Stimulated activated CD4-positive, alpha-beta T cell treated with anti-CD3 and anti-CD28 coated beads, Interleukin-15, amount 100 ng/mL, for 1 hour (primary cell): ENCODE measurements at places on chromosomes 2 and 18.

GRCh38 chr2:46195819-46196218 lies 101.4 kb upstream of the EPAS1 start:
- DNase-seq: no peak

GRCh38 chr2:229003256-229003655 lies 267.8 kb downstream of the PID1 start:
- DNase-seq: no peak

- DNase-seq: no peak
These were observed 98.7 kb upstream of the VWC2L start for GRCh38 chr2:214311931-214312749.

DNA sequence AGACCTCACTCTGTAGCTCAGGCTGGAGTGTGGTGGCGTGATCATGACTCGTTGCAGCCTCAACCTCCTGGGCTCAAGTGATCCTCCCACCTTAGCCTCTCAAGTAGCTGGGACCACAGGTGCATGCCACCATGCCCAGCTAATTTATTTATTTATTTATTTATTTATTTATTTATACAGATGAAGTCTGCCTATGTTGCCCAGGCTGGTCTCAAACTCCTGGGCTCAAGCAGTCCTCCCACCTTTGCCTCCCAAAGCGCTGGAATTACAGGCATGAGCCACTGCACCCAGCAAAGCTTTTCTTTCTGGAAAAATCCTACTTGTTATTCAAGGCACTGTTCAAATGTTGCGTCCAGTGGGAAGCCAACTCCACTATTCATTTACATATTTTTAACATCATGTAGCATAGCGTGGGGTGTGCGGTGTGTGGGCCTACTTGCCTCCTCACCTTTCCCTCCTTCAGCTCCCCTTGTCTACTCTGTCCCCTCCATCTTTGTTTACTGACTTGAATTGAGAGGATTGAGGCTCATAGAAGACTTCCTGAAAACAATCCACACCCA lies 6.8 kb upstream of the RHOB start:
- DNase-seq: no peak

DNA sequence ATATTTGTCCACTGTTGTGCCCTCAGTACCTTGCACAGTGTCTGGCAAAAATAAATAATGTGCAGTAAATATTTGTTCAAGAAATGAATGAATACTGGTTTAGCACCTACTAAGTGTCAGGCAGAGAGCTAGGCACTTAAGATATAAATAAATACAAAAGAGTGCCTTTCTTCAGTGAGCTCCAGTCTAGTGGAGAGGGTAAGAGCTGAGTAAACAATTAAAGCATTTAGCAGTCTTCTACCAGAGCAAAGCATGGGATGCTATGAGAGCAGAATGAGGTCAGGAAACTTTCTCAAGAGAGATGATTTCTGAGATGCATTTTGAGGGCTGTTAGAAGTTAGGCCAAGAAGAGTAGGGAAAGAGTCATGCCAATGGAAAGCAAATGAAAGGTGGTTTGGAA lies 314.7 kb downstream of the DSC3 start:
- no peak for DNase-seq

- no peak for DNase-seq
These were observed 32.1 kb upstream of the TTC39C start for GRCh38 chr18:23982155-23983079.

DNA sequence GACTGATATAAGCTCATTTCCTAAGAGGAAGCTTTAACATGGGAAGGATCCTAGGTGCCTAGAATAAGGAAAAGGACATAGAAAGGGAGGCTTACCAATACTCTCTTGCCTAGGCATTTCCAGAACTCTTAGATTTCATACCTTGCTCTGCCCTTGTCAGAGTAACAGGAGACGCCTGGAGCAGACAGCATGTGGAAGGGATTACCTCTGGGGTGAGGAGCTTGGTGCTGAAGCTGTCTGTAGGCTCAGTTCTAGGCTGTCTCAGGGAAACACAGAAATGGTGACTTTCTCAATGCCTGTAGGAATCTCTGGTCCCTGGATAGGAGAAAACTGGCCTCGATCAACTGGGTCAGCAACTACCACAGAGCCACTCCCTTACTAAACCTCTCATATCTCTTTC lies 150.0 kb downstream of the SLC4A3 start:
- no peak for DNase-seq

DNA sequence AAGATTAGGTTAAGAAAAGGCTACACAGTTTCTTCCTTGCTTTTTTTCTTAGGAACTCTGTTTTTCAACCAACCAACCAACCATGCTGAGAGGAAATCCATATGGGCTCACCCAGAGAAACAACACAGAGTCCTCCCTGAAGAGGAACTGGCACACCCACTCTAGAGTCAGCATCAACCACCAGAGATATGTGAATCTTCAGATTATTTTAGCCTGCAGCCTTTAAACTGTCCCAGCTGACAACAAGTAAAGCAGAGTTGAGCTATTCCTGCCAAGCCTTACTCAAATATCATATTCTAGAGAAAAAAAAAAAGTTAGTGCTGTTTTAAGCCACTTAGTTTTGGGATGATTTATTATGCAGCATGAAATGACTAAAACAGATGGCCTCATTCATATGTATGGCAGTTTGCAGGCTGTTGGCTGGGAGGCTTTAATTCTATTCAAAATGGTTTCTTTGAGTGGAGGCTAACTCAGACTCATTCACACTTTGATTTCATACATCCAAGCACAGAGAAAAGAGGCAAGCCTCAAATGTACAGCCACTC lies 1637.7 kb upstream of the LRRTM1 start:
- no peak for DNase-seq

- no peak for DNase-seq
These were observed 257.3 kb upstream of the CXCR4 start for GRCh38 chr2:136375017-136375901.

- no peak for DNase-seq
These were observed 1.8 kb downstream of the NMI start for GRCh38 chr2:151287513-151288250.

- DNase-seq: no peak
These were observed 30.0 kb upstream of the CYP1B1 start for GRCh38 chr2:38105922-38106321.

- no peak for DNase-seq
These were observed 507.6 kb upstream of the TNP1 start for GRCh38 chr2:217367464-217367863.

- no peak for DNase-seq
These were observed 210.6 kb downstream of the ZNF521 start for GRCh38 chr18:25141399-25141798.

DNA sequence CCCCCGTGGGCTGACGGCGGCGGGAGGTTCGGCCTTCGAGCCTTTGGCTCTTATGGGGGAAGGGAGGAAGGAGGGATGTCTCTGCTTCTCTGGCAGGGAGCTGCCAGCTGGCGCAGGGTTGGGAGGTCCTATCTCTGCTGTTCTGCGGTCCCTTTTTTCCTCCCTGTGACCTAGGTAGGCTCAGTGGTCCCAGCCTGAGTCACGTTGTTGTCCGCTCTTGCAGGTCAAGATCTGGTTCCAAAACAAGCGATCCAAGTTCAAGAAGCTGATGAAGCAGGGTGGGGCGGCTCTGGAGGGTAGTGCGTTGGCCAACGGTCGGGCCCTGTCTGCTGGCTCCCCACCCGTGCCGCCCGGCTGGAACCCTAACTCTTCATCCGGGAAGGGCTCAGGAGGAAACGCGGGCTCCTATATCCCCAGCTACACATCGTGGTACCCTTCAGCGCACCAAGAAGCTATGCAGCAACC lies 2.5 kb downstream of the DLX1 start:
- DNase-seq: no peak

GRCh38 chr2:53945538-53945937 lies 25.3 kb downstream of the PSME4 start:
- DNase-seq: no peak

DNA sequence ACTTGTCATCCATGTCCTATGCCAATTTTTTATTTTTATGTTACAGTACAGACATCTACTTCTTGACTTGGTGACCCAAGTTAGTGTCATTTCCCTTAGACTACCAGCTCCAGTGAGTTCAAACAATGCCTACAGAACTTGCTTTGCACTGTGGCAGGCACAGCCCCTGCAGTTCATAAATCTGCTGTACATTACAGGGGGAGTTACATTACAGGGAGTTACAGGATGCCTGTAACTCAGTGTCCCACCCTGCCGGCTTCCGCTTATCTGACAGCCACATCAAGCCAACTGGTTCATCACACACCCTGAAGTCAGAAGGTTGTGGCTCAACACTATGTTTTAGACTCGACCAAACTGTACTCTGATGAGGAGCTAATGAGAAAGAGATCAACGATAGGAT lies 7.8 kb upstream of the NPAS2 start:
- no peak for DNase-seq

DNA sequence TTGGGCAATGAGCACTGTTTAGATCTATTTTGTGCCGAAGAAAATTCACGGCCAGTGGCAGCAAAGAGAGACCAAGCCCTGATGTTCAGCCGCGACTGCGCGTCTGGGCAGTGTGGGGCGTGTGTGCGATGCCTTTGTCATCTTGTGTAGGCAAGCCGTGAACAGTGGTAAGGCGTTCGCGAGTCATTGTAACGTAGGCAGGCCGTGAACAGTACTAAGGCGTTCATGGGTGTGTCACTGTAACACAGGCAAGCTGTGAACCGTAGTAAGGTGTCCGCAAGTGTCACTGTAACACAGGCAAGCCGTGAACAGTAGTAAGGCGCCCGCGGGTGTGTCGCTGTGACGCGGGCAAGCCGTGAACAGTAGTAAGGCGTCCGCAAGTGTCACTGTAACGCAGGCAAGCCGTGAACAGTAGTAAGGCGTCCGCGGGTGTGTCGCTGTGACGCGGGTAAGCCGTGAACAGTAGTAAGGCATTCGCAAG lies 99.9 kb downstream of the NFATC1 start:
- DNase-seq: no peak

DNA sequence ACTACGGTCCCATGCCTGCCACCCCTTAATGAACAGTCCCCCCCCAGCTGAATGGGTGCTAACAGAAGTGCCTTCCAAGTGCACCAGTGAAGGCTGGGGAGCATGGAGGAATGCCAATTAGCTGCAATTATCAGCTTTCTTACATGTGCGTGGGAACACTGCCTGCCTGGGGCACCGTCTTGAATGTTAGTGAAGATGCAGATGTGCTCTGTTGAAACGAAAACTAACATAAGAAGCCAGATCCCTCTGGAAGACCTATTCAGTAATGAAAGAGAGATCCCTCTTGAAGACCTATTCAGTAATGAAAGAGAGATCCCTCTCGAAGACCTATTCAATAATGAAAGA lies 154.5 kb downstream of the CLIP4 start:
- DNase-seq: no peak

GRCh38 chr2:101779656-101780055 lies 82.1 kb downstream of the MAP4K4 start:
- DNase-seq: no peak

DNA sequence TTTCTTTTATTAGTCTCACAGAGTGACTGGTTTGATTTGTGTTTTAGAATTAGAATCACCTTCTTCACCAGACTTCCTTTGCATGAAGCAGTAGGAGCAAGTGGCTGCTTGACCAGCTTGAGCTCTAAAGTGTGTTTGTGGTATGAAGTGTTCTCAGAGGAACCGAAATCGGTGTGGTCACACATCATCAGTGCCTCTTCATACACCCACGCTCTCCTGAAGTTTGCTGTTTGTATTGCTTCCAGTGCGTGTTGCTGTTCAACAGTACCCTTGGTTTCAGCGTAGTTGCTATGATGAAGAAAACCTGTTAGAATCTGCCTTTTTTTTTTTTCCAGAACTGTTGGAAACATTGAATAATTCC lies 77.9 kb downstream of the LIMS1 start:
- no peak for DNase-seq

GRCh38 chr2:26820932-26821331 lies 27.0 kb upstream of the DPYSL5 start:
- DNase-seq: no peak

DNA sequence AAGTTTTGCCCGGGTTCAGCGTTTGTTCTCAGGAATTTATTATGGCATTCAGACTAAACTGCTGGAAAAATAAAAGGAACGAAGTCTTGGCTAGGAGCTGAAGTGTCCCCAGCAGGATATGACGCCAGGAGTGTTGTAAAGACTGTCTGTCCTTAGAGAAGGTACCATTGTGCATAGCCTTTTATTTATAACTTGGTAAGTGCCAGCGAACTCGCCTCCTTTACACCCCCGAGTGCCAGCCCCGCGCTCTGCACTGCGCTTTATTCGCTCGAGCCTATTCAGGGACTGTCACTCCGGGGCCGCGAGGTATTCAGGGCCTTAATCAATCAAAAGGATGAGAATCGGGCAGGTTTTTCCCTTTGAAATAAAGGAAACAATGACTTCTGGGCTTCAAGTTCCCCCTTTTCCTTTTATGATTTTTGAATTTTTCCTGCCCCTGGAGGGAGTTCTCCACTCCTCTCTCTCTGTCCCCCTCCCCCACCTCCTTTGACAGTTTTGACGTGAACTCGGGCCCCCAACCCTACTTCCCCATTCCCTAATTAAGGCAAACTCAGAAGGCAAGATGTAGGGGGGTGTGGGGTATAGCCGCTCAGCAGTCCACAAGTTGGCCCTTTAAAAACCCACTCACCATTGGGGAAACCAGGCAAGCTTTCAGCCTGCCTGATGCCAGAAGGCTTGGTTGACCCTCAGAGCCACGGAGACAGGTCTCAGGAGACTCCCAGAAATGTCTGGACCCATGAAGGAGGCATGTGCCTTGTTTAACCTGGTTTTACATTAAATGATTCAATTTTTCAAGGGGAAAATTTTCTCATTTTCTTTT lies 1.3 kb upstream of the PAX3 start:
- no peak for DNase-seq

- no peak for DNase-seq
These were observed 332.4 kb upstream of the KYNU start for GRCh38 chr2:142545036-142545435.

DNA sequence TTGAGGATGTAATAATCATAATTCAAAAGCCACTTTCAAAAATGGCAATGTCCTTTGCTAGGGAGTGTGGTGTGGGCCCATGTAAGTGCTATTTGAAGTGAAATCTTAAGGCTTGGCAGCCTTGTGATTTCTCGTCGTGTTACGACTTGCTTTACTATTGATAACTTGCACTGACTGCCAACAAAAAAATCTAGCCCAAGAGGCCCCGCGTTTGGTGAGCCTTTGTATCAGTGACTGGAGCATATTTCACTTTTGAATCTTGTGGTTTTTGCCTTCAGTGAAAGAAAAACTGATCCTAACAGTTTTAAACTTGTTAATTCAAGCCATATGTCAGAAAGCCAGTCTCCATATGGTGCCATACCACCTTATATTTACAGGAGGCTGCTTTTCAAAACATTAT lies 248.0 kb downstream of the TMEM182 start:
- DNase-seq: no peak

- DNase-seq: no peak
These were observed 109.3 kb downstream of the FHOD3 start for GRCh38 chr18:36406805-36407204.

DNA sequence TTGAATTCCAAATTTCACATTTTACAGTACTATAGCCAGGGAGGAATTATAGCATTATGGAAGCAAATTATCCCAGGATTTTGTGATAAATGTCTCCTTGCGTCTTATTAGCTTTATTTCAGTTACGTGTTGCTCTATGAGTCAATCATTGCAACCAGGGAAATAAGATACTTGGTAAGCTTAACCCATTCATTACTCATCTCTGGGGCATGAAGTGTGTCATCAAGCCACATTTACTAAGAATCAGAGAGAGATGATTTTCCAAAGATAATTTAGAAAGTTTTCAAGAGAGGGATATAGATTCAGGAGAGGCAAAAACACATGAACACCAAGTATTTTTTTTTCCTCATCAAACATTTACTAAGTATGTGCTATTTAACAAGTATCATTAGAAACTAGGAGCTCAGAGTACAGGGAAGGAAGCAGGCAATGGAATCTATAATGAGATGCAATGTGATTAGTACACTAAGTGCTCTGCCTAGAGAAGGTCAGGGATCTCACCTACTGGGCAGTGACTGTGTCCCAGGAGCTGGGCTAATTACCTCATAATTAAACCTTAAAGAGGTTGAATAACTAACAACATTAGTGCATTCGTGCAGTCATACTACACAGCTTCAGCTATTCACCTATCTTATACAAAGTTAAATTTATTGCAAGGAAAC lies 217.8 kb upstream of the NXPH2 start:
- DNase-seq: no peak
